WTC11 (cell line): ENCODE measurements at places on chromosomes 12 and 14. TPM values are rescaled to one million over a fixed set of nuclear protein-coding genes. Genes with fewer than 3 reads are reported as not detected.

DNA sequence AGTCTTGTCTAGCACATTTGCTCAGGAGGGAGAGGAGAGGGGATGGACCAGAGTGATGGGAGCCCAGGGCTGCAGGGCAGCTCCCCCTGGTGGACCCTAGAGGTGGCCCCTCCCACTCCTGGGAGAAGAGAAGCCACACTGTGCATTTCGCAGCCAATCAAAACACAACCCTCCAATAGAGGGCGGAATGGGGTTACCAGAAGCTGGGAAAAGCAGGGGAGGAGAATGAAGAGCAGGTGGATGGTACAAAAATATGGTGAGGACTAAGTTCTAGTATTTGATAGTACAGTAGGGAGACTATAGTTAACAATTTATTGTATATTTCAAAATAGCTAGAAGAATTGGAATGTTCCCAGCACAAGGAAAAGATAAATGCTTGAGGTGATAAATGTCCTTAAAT is 23.6 kb downstream of the VASH1 start:
- peak; percentile 91 for DNase-seq

- no peak for DNase-seq
Observed at GRCh38 chr14:61277784-61278183, 3.4 kb downstream of the TMEM30B start.

- no peak for DNase-seq
Observed at GRCh38 chr12:50806176-50806575, 36.5 kb upstream of the TMPRSS12 start.

- DNase-seq, result no peak
Observed at GRCh38 chr14:51657762-51658161, 6.1 kb downstream of the FRMD6 start.

DNA sequence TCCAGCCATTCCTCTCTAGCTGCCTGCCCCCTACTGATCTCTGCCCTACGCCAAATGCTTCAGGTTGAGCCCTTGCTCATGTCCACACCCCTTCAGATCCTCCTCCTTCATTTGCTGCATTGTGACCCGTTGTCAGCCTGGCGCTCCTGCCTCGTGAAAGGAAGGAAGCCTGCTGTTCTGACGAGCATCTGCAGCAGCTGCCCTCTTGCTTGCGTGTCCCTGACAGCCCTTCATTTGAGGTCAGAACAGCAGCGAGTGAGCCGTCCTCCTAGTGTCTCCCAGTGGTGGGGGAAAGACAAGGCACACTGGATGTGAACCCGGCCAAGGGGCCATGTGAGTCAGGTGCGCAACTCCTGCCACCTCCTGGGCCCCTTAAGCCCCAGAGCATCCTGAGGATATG is 3.0 kb upstream of the PIANP start:
- DNase-seq, result peak; percentile 54

DNA sequence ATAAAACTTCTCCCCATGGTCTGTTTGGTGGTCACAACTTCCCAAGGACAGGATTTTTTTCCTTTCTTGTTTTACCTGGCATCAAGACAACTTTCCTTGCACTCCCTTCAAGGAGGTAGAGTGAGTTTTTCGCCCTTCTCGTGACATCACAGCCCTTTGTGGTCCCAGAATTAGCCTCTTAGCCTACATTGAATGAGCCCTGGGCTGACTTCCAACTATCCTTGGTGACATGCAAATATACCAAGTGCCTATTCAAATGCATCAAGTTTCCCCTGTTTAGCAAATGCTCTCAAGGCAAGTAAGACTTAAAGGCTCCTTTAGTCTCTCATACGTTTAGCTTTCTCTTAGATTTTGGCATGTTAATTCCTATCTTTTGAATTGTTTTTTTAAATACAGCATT is 36.6 kb downstream of the TC2N start:
- peak; percentile 16 for DNase-seq

DNA sequence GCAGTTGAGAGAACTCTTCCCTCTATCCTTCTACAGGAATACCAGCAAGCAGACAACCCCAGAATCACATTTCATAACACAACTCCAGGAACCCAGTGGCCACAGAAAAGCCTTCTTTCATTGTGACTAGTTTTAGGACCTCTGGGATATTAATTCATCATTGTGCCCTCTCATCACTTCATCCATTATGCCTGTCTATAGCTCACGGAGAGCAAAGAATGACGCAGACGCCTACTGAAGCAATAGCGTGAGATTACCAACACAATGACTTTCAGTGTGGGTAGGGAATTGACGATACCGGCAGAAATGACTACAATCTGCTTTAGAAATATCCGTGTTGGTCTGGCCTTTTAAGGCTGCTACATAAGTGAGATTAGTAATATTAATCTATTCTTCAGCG is 158.1 kb upstream of the FOXG1 start:
- no peak for DNase-seq

GRCh38 chr12:67647799-67648520 is 585 bp upstream of the DYRK2 start:
- DNase-seq, result peak; percentile 70

GRCh38 chr12:89950421-89950820 is 241.8 kb upstream of the ATP2B1 start:
- DNase-seq, result no peak

- no peak for DNase-seq
Observed at GRCh38 chr12:77489331-77489970, 341.2 kb upstream of the NAV3 start.

DNA sequence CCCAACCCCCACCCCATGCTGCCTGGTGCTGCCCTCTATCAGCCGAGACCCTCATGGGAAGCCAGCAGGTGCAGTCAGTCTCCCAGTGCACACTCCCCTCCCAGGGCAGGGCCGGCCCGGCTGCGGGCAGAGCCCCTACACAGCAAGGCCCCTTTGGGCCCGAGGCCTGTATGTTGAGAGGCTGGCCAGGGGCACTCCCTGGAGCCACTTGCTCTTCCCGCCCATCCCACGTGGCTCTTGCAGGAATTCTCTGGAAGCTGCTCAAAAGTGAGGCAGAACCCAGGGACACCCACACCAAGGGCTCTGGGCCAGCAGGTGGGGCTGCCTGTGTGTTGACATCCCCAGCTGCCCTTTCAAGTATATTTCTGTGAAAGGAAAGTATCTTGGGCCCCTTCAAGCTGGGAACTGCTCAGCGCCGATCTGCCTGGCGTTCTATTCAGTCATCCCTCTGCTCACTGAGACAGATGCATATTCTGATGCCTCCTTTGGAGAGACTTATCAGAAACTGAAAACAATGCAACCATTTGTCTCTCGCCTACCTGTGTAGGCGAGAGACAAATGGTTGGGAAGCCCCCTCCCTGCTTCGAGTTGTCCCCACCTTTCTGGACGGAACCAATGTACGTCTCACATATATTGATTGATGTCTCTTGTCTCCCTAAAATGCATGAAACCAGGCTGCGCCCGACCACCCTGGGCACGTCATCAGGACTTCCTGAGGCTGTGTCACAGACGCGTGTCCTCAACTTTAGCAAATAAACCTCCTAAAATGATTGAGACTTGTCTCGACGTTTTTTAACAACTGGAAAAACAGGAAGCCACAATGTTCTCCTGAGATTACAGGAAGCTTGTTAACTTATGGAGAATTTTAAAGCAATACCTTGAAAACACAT is 6.0 kb downstream of the GPR132 start:
- DNase-seq, result peak; percentile 46

GRCh38 chr14:102903248-102903888 is 19.1 kb upstream of the AMN start:
- no peak for DNase-seq

DNA sequence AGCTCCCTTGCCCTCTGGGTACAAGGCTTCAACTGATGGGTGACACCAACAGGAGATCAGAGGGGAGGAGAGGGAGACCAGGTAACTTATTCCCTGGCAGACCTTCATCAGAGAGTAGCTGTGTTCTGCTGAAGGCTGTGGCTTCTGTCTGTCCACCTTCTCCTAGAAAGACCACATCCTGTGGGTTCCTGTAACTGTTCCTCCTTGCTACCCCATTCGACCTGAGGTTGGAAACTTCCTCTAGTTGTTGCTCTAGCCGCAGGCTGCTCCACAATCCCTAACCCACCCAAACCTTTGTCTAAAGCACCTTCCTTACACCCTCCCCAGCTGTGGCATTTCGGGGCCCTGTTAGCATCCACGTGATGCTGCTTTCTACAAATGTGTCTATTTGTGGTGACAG is 454.2 kb downstream of the DPF3 start:
- no peak for DNase-seq

DNA sequence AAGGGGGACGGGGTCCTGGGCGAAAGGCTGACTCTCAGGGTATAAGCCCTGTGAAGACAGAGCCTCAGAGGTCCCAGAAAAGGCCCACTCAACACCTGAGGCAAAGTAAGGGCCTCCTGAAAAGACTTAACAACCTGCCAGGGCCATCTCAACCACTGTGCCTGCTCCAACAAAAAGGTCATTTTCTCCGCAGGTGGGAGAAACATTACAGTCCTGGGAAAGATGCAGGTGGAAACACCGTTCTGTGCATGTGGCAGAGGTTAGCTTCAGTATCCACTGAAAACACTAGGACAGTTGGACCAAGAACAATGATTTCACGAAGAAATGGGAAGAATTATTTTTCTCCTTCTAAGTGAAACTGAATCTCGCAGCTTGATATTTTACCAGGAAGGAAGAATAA is 50.9 kb downstream of the CCDC88C start:
- no peak for DNase-seq

DNA sequence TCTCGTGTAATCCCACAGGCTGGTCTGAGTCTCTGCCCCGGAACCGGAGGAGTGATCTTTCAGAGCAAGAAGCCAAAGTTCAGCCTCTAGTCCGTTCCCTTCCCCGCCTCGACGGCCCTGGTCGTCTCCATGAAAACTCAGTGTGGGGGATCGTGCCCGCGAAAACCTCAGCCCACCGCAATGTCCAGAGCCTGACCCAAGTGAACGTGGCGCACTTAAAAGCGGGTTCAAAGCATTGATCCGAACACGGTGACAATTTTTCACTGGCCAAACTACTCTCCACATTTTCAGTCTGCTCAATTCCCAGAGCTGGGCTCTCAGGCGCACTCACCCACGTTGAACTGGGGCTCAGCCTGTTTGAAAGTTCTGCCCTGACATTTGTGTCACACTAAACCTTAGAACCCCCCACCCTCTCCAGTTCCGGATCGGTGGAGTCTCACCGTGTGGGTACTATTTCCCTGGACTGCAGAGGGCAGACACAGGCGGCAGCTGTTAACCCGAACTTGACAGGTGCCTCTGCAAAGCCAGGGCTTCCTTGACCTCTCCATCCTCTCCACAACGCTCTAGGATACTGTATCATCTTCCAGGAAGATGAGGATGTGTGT is 886 bp upstream of the PRICKLE1 start:
- peak; percentile 25 for DNase-seq

DNA sequence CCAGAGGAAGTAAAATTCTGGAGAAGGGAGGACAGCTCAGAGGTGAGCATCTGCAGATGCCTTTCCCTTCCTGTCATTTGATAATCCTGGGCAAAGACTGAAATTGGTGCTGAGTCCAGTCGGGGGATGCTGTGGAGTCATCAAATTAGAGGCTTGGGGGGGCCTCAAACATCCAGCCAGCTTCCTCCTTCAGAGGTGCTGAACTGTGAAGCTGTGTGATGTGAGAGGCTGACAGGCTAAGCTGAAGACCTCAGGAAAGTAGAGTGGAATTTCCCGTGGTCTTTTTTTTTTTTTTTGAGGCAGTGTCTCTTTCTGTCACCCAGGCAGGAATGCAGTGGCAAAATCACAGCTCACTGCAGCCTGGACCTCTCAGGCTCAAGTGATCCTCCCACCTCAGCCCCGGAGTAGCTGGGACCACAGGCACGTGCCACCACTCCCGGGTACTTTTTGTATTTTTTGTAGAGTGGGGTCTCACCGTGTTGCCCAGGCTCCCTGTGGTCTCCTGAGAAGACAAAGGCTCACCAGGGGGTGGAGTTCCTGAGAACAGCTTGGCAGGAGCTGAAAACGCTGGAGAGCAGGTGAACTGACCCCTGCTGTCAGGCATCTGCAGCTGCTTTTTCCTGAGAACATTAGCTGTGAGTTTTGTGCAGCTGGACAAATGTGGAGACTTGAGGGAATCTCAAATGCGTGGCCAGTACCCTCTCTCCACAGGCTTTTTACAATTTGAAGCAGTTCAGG is 6.1 kb upstream of the TCL1B start:
- no peak for DNase-seq

GRCh38 chr14:82009076-82009475 is 475.4 kb upstream of the SEL1L start:
- DNase-seq, result no peak

DNA sequence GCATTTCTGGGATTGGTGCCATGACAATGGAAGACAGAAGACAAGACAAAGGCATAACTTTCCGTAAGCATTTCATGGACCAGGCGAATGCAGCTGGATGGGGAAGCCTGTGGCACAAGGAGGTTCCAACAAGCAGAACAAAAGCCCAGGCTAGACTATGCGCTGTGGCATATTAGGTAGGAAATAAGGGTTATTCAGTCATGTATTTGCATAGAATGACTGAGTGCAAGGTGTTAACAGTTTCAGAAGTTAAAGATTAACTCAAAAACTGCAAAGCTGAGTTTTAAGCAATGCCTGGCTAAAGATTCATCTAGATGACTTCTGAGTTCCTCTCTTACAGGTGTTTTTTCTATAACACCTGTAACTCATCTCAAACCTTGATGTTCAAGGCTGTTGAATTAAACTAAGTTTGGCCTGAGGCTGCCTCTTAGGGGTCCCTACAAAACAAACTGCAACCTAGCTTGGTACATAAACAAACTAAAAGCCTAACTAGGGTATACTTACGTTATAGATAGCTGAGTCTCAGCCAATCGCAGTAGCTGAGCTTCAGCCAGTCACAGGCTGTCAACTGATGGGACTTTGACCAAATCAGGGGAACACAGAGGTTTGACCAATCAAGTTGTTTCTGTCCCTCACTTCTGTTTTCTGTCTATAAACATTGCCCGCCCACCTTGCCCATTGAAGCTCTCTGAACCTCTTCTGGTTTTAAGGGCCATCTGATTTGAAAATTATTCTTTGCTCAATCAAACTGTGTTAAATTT is 52.2 kb upstream of the PLBD1 start:
- no peak for DNase-seq

Gene CFAP251
- 2.9 to 3.1 TPM (median 3.0 TPM) in 3 replicates for total RNA-seq

Gene SLCO1B1
- total RNA-seq, result 0.25 to 0.52 TPM (median 0.37 TPM) in 3 replicates

Gene MDP1
- total RNA-seq, result 12.6 to 18.4 TPM (median 16.9 TPM) in 3 replicates

Gene GZMB
- total RNA-seq, result 0.68 to 1.4 TPM (median 0.82 TPM) in 3 replicates

Gene MAP3K9
- total RNA-seq, result 28.0 to 29.6 TPM (median 29.4 TPM) in 3 replicates

Gene OR2AP1
- not detected in 3 replicates for total RNA-seq

Gene INHBC
- total RNA-seq, result 0.09 to 0.20 TPM (median 0.16 TPM) in 3 replicates

Gene TMEM253
- 1.7 to 2.2 TPM (median 1.9 TPM) in 3 replicates for total RNA-seq

Gene LRRC43
- total RNA-seq, result 0.21 to 0.64 TPM (median 0.22 TPM) in 3 replicates

Gene A2M
- total RNA-seq, result 1.9 to 3.4 TPM (median 3.3 TPM) in 3 replicates

Gene KRT3
- total RNA-seq, result not detected in 3 replicates

Gene EPYC
- total RNA-seq, result not detected in 3 replicates

Gene CFAP54
- total RNA-seq, result 0.09 to 0.34 TPM (median 0.32 TPM) in 3 replicates

Gene LBHD2
- total RNA-seq, result not detected in 3 replicates

Gene KRT71
- not detected in 3 replicates for total RNA-seq

Gene RIMBP2
- total RNA-seq, result 1.3 to 2.6 TPM (median 1.5 TPM) in 3 replicates
